ENCODE measurements at places on chromosomes 11 and 22.
A peak's percentile ranks its signal among the peaks of the same experiment; 100 is the strongest.

- no peak for DNase-seq
These were observed 15.7 kb downstream of the CRTAM start for GRCh38 chr11:122853971-122854446.

DNA sequence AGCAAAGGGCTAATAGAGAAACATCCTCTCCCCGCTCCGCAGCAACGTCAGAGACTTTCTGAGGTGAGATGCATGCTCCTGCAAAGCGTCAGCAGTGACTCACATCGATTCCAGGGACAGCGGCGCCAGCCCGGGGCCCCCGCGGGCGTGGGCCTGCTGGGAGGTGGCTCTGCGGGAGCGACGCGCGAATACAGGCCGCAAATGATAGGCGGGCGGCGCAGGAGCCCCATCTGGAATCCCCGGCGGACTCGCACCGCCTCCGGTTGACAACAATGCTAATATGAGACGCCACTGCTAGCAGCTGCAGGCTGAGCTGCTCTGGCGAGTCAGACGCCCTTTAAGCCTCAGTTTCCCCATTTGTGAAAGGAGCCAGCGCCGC lies 557 bp downstream of the RANGAP1 start:
- DNase-seq, result peak; percentile 54

GRCh38 chr11:47987781-47988180 lies 7.4 kb downstream of the PTPRJ start:
- DNase-seq, result no peak

- DNase-seq, result no peak
These were observed 256.9 kb downstream of the CADM1 start for GRCh38 chr11:115247361-115247760.

DNA sequence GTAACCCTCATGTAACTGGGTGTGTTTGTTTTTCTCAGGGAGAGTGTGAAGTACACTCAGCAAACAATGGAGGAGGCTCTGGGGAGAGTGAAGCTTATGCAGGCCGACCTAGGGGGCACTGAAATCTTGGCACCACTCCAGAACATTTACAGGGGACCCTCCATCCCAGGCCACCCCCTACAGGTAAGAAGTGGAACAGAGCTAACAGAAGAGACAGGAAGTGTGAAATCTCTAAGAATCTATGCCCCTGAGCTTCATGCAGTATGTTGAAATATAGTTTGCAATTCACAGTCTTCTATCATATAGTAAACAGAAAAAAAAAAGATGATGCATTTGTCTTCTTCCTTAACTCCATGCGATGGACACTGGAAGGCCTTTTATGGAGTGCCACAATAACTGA lies 8.4 kb downstream of the VWA5A start:
- no peak for DNase-seq

DNA sequence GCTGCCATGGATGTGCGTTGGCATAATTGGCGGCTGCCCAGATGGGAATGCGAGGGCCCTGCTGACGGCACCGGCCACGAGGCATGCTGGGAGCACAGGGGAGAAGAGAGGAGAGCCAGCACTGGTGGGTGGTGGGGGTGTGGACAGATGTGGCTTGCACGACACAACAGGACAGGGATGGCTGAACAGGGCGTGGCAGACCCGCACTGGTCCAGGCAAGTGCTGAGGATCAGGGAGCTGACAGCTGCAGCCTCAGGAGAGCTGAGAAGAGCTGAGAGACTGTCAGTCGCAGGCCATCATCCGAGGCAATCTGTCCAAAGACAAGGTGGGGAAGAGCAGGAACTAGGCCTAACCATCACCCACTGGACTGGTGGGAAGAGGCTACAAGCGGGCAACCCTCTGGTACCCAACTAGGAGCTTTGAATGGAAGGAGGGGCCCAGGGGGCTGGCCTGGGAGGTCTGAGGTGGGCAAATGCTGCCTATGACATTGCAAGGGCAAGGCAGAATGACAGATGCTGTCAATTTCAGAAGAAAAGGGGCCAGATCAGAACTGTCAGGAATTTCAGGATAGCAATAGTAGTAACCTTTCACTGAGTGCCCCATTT lies 2.4 kb downstream of the GNB1L start:
- DNase-seq, result no peak

DNA sequence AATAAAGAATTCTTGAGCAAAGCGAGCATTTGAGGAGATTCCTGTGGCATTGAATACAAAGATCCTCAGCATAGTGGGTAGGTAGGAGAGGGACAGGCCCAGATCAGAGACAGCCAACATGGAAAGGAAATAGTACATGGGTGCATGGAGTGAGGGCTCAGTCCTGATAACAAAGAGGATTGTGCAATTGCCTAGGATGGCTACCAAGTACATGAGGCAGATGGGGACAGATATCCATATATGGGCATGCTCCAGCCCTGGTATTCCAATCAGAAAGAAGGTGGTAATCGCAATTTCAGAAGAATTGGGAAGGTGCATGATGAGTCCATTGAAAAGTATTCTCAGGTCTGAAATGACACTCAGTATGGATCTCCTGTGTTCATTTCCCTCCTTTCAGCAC lies 8.6 kb downstream of the OR51T1 start:
- DNase-seq, result no peak

- DNase-seq, result no peak
These were observed 28.2 kb downstream of the MPPED1 start for GRCh38 chr22:43440104-43440387.

- DNase-seq, result no peak
These were observed 490.1 kb downstream of the OPCML start for GRCh38 chr11:133041928-133042882.

DNA sequence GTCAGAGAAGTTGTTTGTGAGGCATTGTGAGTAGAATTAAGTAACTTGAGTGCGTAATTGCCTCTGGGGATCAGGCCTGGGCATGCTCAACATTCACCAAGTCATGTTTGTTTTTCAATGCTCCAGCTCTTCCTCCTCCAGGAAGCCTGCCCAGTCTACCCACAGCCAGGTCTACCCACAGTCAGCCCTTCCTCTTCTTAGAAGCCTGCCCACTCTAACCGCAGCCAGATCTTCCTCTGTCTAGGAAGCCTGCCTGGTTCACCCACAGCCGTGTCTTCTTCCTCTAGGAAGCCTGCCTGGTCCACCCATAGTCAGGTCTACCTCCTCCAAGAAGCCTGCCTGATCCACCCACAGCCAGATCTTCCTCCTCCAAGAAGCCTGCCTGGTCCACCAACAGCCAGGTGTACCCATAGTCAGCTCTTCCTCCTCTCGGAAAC lies 25.0 kb downstream of the LRP5 start:
- no peak for DNase-seq

DNA sequence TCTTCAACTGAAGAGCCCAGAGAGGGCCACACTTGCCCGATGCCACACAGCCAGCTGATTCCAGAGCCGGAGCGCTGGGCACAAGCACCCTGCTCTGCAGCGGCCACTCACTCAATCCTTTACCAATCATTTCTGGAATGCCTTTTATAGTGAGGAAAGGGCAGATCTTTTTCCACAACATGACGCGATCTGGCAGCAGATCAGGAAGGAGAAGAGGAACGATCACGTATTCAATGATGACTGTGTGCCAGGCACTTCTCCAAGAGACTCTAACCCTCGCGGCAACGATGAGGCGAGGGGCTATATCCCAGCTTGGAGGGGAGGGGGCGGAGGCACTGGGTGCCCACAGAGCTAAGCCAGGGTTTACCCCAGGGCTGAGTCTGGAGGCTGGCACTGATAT lies 56.3 kb upstream of the TCF20 start:
- no peak for DNase-seq

DNA sequence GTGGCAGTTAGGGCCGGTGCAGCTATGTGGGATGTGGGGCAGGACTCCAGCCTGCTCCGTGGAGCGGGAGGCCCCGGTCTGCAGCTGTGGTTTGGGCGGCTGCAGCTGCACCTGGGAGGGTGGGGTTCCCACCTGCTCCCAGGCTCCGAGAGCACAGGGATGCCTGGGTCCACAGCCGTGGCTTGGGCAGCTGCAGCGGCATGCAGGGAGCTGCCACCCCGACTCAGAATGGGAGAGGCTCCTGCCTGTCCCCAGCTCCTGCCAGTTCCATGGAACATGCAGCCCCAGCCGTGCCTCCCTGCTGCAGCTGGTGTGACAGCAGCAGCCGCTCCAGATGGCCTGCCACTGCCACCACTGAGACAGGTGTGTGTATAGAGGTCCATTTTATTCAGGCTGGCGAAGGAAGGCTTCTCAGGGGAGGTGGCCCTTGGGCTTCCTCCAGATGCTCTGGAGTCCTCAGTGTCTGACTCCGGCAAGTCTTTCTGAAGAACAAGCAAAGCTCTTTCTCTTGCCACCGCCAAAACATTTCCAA lies 21.8 kb upstream of the UPK3A start:
- no peak for DNase-seq

- DNase-seq, result no peak
These were observed 168.5 kb downstream of the ARHGAP42 start for GRCh38 chr11:100855466-100856067.

DNA sequence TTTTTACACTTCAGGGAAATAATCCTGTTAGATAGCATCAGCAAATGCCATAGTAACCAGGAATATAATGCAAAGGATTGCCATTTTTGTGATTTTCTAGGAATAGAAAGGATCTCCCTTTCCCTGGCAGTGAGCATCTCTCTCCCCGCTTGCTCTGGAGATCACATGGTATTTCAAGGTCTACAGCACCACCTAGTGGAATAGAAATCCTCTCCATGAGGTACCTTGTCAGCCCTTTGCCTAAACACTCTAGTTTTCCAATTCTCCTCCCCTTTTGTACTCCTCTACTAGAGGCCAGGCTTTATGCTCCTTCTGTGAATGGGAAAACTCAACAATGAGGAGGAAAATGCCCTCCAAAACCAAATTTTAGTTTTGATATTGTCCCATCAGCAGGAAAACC lies 78.4 kb downstream of the XRRA1 start:
- DNase-seq, result no peak

GRCh38 chr22:17576470-17576869 lies 13.2 kb downstream of the SLC25A18 start:
- no peak for DNase-seq

GRCh38 chr11:64100782-64101353 lies 65.0 kb downstream of the MACROD1 start:
- DNase-seq, result no peak

GRCh38 chr22:46328797-46329196 lies 6.7 kb upstream of the TRMU start:
- DNase-seq, result no peak

DNA sequence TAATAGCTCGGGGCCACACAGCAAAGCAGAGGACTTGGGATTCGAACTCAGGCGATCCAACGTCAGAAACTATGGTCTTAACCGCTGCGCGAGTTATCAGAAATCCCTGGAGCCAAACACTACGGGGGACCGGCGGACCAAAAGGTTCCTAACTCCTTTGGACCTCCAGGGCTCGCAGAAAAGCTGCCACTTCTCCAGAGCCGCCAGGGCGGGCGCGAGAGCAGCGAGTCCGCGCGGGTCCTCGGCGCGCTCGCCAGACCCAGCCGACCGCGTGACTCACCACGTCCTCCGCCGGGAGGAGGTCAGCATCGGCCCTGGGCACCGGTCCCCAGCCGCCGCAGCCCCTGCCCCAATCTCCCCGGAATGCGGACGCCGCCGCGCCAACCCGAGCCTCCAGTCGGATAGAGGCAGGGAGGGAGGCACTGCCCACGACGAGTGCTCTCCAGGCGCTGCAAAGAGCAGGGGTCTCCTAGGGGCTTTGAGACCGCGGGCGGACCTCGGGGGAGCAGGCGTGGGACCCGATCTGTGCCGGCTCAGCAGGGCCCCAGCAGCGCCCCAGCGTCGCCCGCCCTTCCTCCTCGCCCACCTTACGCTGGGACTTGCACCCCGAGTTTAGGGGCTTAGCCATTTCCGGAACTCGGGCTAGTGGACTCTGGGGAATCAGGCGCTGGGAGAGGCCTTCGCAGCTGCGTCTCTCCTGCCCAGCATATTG lies 6.2 kb upstream of the ALX4 start:
- no peak for DNase-seq
